ENCODE measurements at places on chromosomes 1 and 21. TPM values are rescaled to one million over a fixed set of nuclear protein-coding genes. Genes with fewer than 3 reads are reported as not detected.

GRCh38 chr1:157199421-157199755 is 61.2 kb upstream of the ETV3 start:
- H3K36me3 ChIP-seq, result no peaks in the 10 kb centered on the region
- H3K27me3 ChIP-seq, result no peaks in the 10 kb centered on the region
- H3K4me3 ChIP-seq, result no peak overlapping the region
- no peaks in the 10 kb centered on the region for H3K4me1 ChIP-seq
- H3K27ac ChIP-seq, result peak overlapping the region; percentile 63

GRCh38 chr1:201783572-201783971 is 45.4 kb upstream of the IPO9 start:
- H3K4me1 ChIP-seq, result no peaks in the 10 kb centered on the region
- no peak overlapping the region for H3K4me3 ChIP-seq
- no peak for DNase-seq
- no peak overlapping the region for H3K27ac ChIP-seq

The S100A6 gene
- total RNA-seq, result 399 TPM

The CYP4A11 gene
- not detected for total RNA-seq

- no peaks in the 10 kb centered on the region for H3K36me3 ChIP-seq
- H3K4me1 ChIP-seq, result peaks cover 34% of the 10 kb centered on the region
- H3K27me3 ChIP-seq, result no peaks in the 10 kb centered on the region
These were observed 7.7 kb upstream of the CLIC4 start for GRCh38 chr1:24737368-24738117.

DNA sequence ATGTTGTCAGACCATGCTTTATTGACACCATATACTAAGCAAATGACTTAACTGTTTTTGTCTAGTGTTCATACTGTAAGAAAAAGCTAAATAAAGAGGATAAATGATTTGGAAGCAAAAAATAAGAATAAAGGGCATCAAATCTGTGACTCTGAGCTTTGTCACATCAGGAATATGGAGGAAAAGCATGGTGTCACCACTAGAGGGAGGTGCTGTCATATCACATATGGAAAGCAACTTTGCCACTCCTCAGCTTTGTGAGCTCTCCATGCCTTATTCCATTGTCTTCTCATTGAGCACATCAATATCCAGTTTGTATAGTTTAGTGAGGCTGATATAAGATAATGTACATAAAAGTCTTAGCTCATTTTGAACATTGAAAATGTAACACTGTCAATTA is 20.8 kb upstream of the GBP1 start:
- no peak overlapping the region for H3K4me3 ChIP-seq
- peak; percentile 50 for DNase-seq
- no peak overlapping the region for H3K27ac ChIP-seq
- no peaks in the 10 kb centered on the region for H3K27me3 ChIP-seq
- no peaks in the 10 kb centered on the region for H3K36me3 ChIP-seq
- H3K4me1 ChIP-seq, result no peaks in the 10 kb centered on the region

DNA sequence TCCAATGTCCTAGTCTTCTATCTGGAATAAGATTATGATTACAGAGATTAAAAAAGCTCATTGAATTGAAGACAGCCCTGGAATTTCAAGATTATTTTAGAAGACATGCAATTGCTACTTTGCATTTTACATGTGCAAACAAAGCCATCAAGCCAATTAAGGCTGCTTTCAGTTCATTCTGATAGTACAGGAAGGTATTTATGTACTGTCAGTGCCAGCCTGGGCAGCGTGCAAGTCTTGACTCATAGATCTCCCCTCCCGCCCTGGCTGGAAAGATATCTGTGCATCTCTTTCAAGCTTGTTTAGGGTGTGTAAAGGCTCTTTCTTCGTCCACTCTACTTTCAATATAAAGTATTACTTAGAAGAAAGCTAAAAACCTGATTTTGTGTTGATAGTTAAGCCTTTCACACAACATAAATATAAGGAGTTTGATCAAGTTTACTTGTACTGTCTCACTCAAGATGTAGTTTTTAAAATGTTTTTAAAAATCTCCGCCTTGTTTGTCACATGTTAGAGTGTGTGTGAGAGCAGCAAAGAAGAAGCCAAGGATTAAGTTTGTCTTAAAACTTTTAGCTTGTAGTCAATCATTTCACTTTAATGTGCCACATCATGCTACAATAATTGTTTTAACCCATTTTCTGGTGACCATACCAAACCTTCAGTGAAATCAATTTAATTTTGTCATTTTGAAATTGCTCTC is 13.6 kb upstream of the LYPLAL1 start:
- H3K4me3 ChIP-seq, result no peak overlapping the region
- no peak overlapping the region for H3K27ac ChIP-seq
- DNase-seq, result no peak
- H3K27me3 ChIP-seq, result no peaks in the 10 kb centered on the region

The COL11A1 gene
- total RNA-seq, result 1.0 TPM

All from upper lobe of left lung (tissue), 6 donors.